T-helper 1 cell (primary cell): ENCODE measurements at places on chromosomes 7 and 10.

GRCh38 chr7:49487830-49488140 is 285.7 kb upstream of the VWC2 start:
- DNase-seq: no peak

DNA sequence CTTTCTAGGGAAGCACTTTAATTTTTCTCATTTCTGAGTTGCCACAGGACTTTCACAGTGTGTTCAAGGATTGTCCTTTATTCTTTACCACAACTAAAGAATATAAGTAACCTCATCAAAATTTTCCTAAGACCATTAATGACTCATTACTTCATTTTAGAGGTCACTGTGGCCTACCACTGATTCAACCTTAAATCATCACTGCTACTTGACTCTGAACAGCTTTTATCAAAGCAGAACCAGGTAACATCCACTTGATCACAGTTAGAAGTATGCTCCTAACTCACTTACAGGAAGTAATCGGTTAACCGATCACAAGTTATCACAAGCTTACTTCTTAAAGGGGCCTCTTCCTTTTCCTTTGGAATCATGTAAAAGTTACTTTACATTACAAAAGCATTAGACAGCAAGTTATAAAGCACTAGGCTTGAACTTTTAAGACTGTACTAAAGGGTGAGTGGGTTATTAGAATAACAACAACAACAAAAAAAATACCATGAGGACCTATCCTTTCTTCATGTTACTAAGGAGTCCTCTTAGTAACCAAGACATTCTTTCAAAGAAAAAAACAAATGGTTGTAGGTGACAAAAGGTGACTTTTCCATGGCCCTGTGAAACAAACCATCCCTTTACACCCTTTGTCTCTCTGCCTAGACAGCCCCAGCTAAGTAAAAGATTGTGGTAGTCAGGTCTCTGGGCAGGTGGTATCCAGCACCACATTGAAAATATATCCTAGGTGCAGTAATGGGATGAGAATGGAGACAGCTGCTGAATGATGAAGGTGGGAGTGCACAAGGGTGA is 40.0 kb upstream of the PDK4 start:
- no peak for DNase-seq

- no peak for DNase-seq
Observed at GRCh38 chr10:69385454-69386350, 31.0 kb downstream of the TACR2 start.

DNA sequence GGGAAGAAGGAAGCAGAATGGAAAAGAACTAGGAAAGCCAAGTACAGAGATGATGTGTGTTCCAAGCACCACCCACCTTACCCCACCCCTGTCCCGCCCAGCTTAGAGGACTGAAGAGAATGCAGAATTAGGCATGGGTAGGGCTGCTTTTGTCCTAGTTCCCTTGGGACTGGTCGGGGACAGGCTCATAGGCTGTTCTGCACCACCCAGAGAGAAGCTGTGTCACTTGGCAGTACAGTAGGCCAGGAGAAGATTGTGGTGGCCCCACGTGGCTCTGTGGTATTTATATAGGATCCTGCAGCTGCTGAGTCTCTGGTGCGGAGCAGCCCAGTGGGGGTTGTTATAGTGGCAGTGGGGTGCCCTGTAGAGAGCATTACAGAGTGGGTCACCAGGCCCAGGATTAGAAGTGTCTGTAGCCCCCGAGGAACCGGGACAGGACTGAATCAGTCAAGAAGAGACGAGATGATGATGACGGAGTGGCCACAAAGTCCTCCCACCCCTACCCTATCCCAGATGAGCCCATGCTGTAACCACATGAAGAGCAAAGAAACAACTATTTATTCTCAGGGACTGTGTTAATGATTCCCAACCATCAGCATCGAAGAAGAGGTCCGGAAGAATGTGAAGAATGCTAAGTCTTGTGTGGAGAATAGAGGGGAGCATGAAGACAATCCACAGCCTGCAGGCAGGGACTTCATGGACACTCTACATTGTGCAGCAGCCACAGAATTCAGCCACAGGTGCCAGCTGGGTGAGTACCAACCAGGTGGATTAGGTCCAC is 88.9 kb downstream of the C1GALT1 start:
- no peak for DNase-seq

DNA sequence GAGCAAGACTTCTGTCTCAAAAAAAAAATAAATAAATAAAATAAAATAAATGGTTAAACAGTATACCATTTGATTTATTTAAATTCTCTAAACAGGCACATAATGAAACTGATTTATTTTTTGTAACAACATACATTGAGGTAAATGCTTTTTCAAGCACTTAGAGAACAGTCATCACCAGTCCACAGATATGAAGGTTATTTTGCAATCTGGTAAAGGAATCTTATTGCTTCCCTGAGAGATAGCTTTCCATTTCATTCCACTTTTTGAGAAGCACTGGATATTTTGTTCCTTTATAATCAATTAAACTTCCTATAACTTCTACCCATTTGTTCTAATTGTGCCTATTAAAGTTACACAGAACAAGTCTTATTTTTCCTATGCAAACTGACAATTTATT is 5.2 kb downstream of the CEP55 start:
- DNase-seq: no peak
